Stimulated activated CD4-positive, alpha-beta T cell treated with anti-CD3 and anti-CD28 coated beads, Interleukin-1b, Interleukin-23, amount 100 ng/mL, for 1 hour (primary cell): ENCODE measurements at places on chromosomes 1 and 21.

DNA sequence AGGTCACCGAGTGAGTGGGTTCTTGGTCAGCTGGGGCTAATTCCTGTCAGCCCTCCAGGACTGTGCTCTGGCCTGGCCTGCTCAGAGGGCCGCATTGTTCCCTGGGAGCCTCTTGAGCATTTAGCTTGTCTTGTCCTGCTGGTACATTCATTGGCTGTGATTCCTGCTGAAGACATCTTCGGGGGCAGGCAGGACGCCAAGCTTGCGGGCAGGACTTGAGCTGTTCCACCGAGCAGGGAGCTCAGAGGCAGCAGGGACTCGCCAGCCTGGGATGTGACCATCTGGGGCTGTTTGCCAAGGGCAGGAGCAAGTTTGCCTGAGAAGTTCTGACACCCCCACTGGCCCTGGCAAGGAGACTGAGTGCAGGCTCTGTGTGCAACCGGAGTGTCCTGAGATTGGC lies 7.0 kb upstream of the SLC26A9 start:
- DNase-seq: no peak

- DNase-seq: no peak
Measured at GRCh38 chr1:114671011-114671938, 1.4 kb upstream of the DENND2C start.

GRCh38 chr1:56710646-56711045 lies 65.5 kb downstream of the PRKAA2 start:
- DNase-seq: no peak

- DNase-seq: no peak
Measured at GRCh38 chr1:198601936-198602889, 36.6 kb upstream of the PTPRC start.

- DNase-seq: no peak
Measured at GRCh38 chr1:175182201-175182746, 10.3 kb downstream of the KIAA0040 start.

- DNase-seq: no peak
Measured at GRCh38 chr1:241424480-241424971, 67.5 kb upstream of the RGS7 start.

DNA sequence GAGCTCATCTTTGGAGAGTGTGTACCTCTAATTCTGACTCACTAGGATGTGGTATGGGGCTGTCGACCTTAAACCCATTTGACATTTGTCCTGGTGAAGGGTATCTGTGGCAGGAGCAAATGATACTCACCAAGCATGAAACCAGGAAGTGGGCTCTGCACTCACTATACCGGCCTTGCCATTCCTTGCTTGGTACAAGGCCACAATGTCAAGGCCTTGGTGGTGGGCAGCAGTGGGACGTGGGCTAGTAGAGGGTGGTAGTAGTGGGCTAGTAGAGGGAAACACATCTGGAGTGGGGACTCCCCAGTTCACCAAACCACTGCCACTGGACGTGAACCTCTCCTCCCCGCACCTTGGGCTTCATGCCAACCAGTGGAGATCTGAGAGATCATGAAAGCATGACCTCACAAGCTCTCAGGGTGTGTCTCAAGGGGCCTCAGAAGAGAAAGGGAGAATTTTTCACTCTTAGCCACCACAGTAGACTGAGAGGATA lies 11.5 kb downstream of the TNFSF4 start:
- DNase-seq: no peak

GRCh38 chr1:215617979-215618378 lies 50.9 kb downstream of the KCTD3 start:
- DNase-seq: no peak

DNA sequence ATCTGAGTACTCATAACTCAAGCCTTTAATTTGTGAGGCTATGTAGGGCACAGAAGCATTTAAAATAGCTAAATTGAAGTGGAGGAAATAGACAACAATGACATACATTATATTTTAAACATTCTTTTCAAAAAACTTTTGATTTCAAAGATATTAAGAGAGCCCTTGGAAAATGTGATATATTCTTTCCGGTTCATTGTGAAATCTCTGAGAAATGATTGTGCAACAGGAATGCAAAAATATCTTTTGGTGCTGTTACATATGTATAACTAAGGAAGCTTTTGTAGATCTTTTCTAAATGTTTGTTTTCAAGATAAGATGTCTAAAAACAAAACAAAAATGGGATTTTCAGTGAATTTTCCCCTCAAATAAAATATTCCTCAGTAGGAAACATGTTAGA lies 185.2 kb downstream of the LEPR start:
- DNase-seq: no peak

DNA sequence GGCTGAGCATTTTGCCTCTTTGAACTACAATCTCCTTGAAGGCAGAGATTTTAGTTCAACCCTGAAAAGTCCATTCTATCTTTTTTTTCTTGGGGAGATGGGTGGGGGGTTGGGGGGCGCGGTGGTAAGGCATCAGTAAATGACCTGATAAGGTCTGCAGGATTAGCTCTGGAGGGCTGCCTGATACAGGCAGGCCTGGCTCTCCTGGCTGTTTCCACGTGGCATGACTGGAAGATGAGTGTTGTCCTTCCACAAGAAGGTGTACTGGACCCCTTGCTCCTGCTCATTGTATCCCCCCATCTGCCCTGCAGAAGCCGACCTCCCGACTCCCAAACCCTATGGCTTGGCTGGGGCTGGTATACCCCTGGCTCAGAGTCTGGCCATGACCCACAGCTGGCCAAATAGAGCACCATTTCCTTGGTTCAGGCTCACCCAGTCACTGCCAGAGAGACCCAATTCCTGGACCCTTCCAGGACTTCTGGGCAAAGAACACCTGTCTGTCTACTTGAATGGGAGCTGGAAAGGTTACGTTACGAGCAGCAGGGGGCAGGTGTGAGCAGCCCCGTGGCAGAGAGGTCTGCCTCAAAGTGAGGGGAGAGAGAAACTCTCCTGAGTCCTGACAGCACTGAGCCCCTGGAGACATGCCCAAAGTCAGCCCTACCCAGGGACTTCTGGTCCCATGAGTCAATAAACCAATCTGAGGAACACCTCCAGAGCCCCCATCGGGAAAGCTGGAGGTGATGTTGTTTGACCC lies 17.0 kb downstream of the DHRS3 start:
- DNase-seq: no peak

GRCh38 chr21:17002594-17003257 lies 510.1 kb upstream of the CXADR start:
- DNase-seq: no peak

DNA sequence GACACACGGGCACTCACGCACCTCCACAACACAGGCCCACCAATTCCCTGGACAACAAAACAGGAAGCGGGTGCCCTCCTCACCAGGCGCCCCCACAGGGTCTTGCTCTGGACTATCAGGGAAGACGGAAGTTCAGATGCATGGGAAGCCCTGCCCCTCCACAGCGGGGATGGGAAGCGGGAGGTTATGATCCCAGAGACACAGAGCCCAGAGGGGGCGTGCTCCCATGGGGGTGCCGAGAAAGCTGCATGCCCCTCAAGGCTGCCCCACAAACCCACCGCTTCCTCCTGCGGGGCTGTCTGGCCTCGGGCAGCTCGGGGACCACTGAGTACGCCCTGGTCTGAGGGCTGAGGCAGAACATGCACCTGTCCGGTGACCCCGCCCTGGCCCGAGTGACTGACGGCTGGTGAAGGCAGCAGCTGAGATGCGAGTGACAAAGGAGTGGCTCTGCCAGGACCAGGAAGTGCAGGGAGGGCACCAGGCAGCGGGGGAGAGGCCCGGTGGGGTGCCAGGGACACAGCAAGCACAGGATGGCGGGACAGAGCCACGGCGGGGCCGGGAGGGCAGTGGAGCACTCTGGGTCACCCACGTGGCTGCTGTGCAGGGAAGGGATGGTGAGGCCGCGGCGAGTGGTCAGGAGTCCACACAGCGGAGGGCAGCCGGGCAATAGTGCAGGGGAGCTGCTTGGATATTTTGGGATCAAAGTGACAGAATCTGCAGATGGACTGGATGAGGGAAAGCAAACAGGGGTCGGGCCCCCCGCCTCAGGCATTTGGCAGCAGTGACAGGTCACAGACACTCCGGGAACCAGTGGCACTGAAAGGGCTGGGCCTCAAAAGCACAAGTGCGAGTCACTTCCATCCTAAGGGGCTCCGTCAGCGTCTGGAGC lies 18.6 kb downstream of the NADK start:
- DNase-seq: no peak

DNA sequence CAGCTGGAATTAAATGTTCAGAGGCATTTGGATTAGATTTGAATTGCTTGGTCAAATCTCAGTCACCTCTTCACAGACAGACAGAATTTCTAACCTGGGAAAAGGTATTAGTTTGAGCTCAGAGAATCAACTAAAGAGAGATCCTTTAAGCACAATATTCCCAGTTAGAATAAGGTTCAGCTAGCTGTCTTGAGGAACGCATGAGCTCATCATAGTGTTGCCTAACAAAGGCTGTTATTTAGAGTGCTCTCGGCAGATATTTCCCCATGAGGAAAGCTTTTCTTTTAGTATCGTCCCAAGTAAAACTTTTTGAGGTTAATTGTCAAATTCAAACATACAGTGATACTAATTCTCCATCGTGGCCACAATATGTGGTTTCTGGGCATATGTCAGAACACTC lies 269.9 kb downstream of the HLX start:
- no peak for DNase-seq

- DNase-seq: no peak
Measured at GRCh38 chr21:37915497-37915911, 753 bp downstream of the KCNJ6 start.

DNA sequence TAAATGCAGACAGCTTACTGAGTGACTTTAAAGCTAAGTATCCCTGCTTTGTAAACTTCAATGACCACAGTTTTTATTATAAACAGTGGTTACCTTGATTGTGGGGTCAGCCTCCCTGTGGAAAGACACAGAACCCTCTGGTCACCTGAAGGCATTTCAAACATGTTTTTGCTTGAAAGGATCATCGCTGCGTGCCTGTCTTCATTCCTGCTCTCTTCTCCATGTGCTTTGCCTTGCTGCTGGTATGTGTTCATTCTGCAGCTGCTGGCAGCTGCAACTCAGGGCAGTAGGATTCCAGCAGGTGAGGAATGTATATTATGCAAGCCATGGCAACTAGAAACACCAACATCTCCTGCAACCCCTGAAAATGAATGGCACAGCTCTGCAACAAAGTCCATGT lies 81.0 kb upstream of the VAV3 start:
- DNase-seq: no peak

DNA sequence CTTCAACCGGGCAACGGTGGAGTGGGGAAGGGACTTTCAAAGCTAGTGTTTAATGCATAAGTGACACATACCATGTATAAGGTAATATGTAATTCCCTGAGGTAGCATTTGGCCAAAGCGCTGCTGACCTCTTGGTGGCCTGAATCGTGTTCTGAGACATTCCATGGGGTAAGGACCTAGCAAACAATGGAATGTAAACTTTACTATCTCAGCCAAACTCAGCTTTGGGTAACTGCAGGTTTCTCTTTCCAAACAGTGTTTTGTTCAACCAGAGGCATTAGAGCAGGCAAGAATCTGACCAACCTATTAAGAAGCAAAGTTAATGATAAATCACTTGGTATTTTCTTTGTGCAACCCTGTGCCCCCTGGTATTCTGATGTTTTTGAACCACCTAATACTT lies 22.0 kb downstream of the TGFB2 start:
- DNase-seq: no peak

- no peak for DNase-seq
Measured at GRCh38 chr1:190169311-190170067, 308.2 kb downstream of the BRINP3 start.

DNA sequence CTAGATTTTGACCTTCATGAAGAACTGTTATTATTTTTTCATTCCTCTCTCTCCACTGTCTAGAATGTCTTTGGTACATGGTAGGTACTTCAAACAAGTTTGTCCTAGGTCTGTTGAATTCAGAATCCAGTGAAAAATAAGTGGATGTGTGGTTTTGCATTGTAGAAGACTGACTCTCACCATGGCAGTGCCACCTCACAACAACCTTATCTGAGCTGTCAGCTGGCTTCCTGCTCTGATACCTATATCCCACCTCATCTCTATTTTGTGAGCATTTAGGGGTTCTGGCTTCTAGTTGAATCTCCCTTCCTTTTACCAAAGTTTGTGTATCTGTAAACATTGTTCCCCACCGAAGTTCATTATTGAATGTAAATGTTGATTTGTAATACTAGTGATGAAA lies 9.1 kb downstream of the SWT1 start:
- DNase-seq: no peak

- no peak for DNase-seq
Measured at GRCh38 chr1:98048751-98049325, 128.0 kb upstream of the DPYD start.

DNA sequence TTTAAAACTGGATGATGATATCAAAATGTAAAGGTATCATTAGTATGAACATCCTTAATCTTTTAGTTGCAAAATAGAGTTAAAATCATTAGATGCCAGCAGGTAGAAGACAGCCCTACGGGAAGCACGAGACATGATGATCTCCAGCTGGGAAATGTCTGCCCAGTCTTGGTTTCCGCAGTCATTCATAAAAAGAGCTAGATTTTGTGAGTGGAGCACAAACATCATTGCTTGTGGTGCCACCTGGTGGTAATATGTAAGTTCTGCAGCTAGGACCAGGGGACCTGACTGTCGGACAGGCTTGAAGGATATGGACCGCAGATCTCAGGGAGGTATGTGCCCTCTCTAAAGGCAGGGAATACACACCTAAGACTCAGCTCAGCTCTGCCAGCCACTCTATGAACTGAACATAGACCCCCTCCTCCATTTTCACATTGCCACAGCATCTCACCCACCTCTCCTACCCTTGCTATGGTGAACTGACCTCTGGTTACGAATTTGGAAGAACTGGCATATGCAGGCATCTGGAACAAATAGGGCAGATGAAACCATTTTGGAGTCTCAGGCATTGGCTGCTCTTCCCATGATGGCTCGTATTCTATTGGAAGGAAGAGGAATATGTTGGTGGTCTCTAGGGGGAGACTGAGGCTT lies 9.2 kb downstream of the FCMR start:
- DNase-seq: no peak

GRCh38 chr1:180765151-180765550 lies 133.3 kb downstream of the XPR1 start:
- no peak for DNase-seq

GRCh38 chr1:85444381-85444780 lies 20.6 kb downstream of the DDAH1 start:
- no peak for DNase-seq

GRCh38 chr1:2208309-2209239 lies 14.0 kb upstream of the FAAP20 start:
- no peak for DNase-seq

- DNase-seq: no peak
Measured at GRCh38 chr1:60087681-60088080, 14.1 kb upstream of the C1orf87 start.

GRCh38 chr1:108511764-108512163 lies 48.1 kb upstream of the EEIG2 start:
- no peak for DNase-seq
